ENCODE measurements at places on chromosomes 12 and 14.

DNA sequence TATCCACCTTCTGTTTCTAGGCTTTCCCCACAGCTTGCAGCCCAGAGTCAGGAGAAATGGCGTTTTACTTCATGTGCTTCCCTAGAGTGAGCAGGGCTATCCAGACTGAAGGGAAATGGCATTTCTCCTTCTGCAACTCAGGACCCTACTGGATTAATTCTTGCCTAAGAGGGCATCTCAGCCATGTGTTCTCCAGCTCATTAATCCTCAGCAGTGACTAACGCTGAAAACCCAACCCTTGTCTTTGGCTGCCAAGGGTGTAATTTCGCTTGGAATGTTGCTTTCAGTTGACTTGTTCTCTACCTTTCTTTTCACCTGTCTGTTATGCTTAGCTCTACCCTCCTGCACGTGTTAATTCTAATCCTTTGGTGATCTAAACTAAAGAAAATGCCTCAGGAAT is 21.0 kb upstream of the EMP1 start:
- DNase-seq: no peak

- no peak for DNase-seq
Observed at GRCh38 chr12:125148316-125148715, 83.1 kb downstream of the AACS start.

GRCh38 chr14:103001226-103001625 is 56.1 kb downstream of the CDC42BPB start:
- DNase-seq: no peak

GRCh38 chr14:96191841-96192462 is 12.7 kb upstream of the BDKRB2 start:
- DNase-seq: no peak

GRCh38 chr14:79668951-79669350 is 542.4 kb downstream of the DIO2 start:
- DNase-seq: no peak

DNA sequence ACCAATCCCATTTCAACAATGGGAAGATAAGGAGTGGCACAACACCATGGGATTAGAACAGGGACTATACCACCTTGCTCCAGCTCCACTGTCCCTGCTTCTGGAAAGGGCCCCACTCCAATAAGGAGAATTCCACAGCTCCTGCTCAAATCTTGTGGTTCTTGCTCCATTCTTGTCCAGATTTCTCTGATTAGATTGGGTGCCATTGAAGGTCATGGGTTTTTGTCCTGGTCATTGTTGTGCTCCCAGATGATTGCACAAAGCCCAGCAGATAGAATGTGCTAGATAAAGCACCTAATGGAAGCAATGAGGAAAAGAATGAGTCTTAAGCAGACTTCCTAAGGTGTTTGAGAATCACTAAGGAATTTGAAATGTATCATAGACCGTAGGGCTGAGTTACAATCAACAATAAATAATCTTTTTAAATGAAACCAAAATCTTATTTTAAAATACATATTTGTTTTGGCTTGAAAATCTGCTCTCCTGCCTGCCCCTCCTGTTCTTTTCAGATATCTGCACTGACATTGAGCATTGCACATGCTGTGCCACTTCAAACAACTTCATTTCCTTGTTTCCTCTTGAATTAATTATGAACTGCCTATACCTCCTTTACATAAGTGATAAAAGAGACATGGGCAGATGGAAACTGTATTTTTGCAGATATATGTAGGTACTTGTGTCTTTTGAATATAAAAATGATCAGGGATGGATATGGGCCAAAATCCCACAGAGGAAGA is 115.9 kb downstream of the FGD4 start:
- no peak for DNase-seq

- peak; percentile 50 for DNase-seq
Observed at GRCh38 chr12:57549909-57550640, at the start of gene KIF5A. TSS of gene KIF5A (plus strand) at chr12:57550044. CDS start at chr12:57550272, 228 bp downstream.

- no peak for DNase-seq
Observed at GRCh38 chr12:77947746-77948145, 117.1 kb downstream of the NAV3 start.

DNA sequence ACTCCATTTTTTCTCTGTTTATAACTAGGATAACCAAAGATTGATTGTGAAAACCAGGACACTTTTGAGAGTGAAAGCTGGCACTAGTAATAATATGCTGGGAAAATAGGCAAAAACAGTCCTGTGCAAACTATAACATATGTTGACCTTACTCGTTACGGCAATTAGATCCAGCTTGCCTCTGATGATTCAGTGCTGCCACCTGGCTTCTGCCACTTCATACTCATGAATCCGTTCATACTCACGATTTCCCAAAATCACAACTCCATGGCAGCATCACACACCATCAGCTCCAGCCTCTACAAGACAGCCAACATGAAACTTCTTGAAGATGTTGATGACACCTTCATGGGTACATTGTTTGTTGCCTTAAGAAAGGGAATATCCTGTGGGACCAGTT is 49.1 kb upstream of the CAND1 start:
- no peak for DNase-seq

DNA sequence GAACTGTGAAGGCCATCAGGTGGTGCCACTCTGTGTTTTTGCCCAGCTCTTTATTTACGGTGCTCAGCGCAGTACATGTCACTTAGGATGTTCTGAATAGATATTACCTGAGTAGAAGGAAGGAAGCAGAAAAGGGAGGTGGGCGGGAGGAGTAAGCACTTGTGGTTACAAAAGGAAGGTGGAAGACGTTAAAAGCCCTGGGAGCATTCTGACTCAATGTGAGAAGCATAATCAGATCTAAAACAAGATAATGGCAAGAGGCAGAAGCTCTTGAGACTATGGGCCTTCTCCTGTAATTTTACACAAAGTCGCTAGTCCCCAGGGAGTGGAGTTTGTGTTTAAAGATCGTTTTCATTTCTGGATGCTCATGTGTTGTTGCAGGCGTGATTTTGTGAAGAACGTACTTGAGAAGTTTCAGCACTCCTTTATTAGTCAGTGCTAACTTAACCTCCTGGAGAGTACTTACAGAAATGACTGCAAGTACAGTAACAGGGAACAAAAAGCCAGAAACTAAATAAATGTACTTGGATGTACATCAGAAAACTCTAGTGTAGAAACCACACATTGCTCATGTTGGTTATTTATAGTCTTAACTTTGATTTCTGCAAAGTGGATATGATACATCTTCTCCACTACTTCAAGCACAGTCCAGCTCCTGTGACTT is 1523.5 kb downstream of the AACS start:
- DNase-seq: peak; percentile 36

- DNase-seq: no peak
Observed at GRCh38 chr14:99747582-99748330, 45.5 kb upstream of the EML1 start.

GRCh38 chr12:92612611-92613010 is 90.2 kb upstream of the PLEKHG7 start:
- DNase-seq: no peak

GRCh38 chr14:28742171-28742846 is 24.3 kb upstream of the FOXG1 start:
- DNase-seq: no peak

- no peak for DNase-seq
Observed at GRCh38 chr14:37251775-37252174, 54.0 kb downstream of the MIPOL1 start.

DNA sequence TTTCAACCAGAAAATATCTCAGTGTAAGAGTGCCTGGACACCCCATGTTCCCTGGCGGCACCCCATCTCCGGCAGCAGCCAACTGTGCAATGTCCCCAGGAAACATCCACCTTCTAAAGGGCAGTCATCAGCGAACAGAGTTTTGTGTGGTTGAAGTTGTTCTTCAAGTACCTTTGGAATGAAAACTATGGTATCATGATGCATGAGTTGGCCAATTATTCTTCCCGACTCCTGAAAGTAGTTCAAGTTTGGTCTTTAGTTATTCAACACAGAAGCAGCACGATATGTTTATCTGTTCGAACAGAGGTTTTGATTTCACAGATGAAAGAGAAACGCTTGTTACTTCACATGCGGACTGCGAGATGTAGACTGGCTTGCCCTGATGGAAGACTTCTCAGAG is 21.1 kb upstream of the TTC7B start:
- no peak for DNase-seq

GRCh38 chr12:1594006-1594260 is 448 bp downstream of the FBXL14 start:
- no peak for DNase-seq

DNA sequence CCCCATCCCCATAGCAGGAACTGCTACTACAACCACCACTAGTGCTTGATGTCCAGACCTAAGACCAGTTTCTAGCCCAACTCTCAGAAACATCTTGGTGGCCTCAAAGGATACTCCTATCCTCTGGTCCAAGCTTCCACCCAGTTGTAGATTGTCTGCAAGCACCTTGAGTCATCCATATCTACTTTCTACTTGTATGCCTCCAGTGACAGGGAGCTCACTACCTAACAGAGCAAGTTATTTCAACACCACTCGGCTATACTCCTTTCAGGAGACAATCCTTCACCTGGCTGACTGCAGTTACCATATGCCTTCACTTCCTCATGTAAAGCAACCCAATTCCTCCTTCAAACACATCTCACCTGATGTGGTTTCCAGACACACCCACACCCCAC is 49.5 kb downstream of the KDM2B start:
- DNase-seq: no peak

DNA sequence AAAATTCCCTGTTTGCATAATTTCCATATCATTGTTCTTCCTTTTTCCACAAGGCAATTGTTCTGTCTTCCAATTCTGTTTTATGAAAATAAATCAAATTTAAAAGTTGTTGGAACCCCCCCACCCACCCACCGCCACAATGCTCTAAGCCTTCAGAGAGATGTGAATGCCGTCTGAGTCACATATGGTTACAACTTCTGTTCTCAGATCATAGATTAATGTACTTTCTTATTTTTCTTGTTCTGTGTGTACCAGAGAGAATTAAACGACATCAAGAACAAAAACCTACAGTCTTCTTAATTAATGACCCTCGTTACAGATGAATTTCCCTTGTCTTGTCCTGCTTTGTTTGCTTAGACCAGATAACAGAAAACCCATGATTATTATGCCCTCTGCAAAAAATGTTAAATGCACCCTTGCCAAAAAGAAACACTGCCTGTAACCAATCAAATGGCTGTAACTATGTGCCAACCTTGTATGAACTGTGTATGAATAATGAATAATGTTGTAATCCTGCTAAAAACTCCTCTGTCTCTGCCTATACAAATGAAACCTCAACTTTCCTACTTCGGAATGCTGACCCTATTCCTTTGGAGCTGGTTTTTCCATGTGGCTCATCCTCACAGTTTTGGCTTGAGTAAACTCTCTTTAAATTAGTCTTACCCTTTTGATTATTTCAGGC is 14.0 kb downstream of the OR6S1 start:
- no peak for DNase-seq

GRCh38 chr12:52081263-52081733 is 1.8 kb downstream of the SMIM41 start:
- no peak for DNase-seq

GRCh38 chr12:127306604-127307215 is 960.3 kb upstream of the TMEM132C start:
- DNase-seq: no peak

DNA sequence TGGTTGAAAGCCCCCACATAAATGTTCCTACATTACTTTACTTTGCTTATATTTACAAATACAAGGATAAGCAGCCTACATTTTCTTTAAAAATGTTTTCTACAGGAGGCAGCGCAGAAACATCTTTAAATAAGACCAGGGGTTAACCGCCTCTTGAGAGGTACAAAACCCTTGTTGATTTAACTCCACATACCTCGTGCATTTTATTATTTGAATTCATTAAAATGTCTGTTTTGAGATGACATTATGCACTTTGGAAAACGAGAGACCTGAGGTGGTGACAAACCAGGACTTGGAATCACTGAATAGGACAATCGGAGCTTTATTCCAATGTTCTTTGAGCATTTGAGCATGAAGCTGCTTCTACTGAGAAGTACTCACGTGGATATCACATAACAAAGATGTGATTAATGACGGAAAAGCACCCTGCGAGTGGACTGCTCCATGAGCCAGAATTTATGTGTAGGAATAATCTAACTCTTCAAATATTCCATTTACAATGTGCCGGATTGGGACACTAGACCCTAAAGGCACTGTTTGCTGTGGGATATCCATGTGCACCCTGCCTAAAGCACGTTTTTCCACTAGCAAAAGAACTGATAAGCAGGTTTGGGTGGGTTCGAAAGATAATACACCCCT is 746 bp upstream of the DUSP16 start:
- no peak for DNase-seq

- DNase-seq: no peak
Observed at GRCh38 chr14:31787377-31787776, 226.2 kb downstream of the NUBPL start.

DNA sequence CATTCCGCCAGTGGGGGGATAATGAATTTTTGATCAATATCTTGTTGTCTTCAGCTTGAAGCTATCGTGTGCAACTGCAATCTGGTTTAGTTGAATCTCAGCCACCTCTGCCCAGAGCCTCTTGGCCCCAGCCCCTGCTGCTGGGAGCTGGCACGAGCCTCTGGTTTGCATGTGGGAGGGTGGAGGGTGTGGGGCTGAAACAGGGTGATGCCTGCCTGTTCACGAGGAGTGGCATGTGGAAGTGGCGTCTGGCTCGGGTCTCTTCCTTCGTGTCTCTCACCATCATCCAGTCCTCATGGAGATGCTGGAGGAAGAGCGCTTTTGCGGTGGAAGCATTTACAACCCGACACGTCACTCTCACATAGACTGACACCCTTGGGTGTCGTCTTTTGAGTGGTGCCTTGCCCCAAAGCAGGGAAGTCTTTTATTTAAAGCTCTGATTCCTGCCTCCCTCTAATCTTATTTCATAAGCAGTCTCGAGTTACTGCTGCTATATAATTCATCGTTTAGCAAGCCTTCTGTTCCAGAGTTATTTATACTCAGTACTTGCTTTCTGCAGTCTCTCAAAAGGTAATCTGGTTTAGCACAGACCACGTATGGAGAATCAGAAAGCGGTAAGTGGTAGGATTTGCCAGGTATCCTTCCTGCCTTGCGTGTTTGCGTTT is 64.5 kb downstream of the AACS start:
- no peak for DNase-seq

DNA sequence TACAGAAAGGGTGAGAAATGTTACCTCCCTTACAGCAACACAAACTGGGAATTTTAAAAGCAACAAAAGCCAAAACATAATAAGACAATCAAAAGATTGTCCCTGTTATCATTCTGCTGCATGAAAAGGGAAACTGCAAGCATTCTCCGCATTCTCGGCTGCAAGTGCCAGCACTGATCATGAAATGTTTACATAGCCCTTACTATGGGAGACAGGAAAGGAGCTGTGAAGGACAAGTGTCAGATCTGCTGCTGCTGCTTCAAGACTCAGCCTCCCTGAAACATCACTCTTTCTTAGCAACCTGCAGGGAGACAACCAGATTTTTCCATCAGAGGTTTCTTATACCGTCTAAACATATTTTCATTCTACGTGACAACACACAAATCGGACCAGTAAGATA is 20.1 kb downstream of the DENND5B start:
- no peak for DNase-seq
